ENCODE measurements at places on chromosomes 16 and 17.

GRCh38 chr16:12590963-12591362 is 212.7 kb downstream of the CPPED1 start:
- DNase-seq = no peak

- peak; percentile 41 for DNase-seq
These were observed 23.1 kb upstream of the DNAH17 start for GRCh38 chr17:78600181-78600721.

DNA sequence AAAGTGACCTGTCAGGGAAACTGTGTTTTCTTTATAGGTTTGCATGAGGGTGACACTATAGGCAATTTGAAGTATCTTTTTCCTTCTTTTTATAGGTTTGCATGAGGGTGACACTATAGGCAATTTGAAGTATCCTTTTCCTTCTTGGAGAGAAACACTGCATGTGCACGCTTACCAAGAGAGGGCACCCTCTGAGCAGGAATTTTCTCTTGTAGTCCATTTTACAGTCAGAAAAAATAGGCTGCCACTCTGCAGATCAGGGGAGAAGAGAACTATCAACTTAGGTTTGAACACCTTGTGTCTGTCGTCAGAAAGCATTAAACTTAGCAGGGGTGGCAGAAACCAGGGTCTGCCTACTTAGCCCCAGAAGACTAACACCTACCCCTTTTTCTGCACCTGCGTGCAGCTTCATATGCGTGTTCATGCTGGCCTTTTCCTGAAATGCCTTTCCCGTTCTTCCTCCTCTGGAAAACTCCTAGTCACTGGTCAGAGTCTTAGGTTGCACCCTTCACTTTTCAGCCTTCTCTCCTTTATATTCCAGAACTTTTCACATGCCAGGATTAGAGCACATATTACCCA is 16.4 kb upstream of the SMIM36 start:
- DNase-seq = peak; percentile 38

- peak; percentile 21 for DNase-seq
These were observed 1.2 kb downstream of the DYNLL2 start for GRCh38 chr17:58084317-58084981.

GRCh38 chr16:86768999-86769398 is 190.7 kb downstream of the FOXL1 start:
- no peak for DNase-seq

GRCh38 chr17:33858682-33859081 is 396.4 kb upstream of the CCL2 start:
- no peak for DNase-seq

DNA sequence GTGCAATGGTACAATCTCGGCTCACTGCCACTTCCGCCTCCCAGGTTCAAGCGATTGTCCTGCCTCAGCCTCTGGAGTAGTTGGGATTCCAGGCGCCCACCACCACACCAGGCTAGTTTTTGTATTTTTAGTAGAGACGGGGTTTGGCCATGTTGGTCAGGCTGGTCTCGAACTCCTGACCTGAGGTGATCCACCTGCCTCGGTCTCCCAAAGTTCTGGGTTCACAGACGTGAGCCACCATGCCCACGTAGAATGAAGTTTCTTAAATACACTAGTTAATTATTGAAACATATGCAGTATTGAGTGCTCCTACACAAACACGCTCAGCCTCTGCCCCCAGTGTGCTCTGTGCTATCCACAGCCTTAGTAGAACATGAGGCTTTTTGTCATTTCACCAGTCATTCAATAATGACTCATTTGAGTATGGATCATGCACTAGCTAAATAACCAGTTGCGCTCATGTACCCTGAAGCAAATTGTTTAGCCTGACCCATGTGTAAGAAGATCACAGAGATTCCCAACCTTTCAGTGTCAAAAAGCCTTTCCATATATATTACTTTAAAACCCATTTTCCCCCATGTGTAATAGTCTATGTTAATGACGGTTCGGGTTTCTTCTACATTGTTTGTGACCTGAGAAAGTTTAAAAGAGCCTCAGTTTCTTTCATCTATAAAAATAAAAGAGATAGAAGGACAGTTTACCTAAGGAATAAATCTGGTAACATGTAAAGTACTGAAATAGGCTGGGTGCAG is 49.7 kb downstream of the TUBD1 start:
- peak; percentile 95 for DNase-seq

DNA sequence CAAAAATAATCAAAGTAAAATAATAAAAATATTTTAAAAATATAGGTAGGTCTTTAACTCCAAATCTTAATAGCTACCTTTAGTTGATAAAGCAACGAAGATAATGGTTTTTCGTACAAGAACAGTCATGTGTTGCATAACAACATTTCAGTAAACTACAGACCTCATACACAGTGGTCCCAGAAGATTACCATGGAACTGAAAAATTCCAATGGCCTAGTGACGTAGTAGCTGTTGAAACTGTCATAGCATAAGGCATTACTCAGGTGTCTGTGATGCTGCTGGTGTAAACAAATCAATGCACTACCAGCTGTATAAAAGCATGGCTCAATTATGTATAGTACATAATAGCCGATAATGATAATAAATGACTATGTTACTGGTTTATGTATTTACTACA is 43.9 kb downstream of the CREBBP start:
- DNase-seq = no peak

DNA sequence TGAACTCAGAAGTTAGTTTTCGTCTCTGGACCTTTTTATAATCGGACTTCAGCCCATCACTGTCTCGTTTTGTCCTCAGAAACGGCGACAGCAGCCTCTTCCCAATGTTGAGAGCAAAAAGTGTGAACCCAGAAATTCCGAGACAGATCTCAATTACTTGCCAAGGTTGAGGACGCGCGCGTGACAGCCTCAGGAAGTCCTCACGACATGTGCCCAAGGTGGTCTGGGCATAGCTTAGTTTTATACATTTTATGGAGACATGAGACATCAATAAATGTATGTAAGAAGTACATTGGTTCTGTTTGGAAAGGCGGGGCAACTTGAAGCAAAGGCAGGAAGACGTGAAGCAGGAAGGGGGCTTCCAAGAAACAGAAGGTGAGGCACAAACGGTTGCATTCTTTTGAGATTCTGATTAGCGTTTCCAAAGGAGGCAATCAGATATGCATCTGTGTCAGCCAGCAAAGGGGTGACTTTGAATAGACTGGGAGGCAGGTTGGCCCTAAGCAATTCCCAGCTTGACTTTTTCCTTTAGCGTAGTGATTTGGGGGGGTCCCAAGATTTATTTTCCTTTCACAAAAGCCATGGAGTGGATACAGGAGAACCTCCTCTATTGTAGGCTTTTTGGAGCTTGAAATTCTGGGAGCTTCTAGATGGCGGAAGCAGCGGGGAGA is 583 bp upstream of the ZNF747 start:
- DNase-seq = no peak

- no peak for DNase-seq
These were observed 50.4 kb downstream of the KATNIP start for GRCh38 chr16:27600381-27600780.

- no peak for DNase-seq
These were observed 11.1 kb upstream of the PIK3R5 start for GRCh38 chr17:8976638-8977037.

DNA sequence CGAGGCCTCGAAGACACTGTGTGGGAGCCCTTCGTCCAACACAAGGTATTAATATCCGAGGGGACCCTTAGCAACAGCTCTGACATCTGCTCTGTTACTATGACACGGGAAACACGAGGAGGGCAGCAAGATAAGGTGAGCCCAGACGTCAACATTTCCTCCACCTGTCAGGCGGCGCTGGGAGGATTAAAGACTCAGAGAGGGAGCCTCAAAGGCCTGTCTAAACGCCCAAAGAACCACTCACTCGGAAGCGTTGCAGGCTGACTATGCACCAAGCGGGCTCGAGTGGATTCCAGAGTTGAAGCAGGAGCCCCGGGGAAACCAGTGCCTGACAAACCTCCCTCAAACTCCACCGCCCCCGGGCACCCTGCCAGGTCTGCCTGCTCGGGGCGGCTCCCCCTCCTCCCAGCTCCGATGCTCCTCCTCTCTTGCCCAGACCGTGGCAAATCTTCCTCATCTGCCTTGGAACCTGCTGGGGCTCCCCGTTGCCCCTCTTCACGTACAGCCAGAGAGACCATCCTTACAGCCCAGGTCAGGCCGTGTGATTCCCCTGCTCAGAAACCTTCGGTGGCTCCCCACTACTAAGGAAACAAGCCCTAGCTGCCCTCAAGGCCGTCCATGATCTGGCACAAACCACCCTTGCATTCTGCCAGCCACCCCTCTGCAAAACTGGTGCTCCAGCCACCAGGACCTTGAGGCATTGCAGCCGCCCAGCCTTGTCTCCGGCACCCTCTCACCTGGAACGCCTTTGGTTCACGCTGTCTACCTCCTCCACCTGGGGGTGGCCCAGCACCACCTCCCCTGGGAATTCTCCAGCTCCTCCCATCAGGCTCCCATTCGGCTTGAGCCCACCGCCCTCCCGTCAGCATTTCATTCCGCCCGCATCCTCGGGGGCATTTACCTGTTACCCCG is 16.2 kb downstream of the RPH3AL start:
- no peak for DNase-seq

DNA sequence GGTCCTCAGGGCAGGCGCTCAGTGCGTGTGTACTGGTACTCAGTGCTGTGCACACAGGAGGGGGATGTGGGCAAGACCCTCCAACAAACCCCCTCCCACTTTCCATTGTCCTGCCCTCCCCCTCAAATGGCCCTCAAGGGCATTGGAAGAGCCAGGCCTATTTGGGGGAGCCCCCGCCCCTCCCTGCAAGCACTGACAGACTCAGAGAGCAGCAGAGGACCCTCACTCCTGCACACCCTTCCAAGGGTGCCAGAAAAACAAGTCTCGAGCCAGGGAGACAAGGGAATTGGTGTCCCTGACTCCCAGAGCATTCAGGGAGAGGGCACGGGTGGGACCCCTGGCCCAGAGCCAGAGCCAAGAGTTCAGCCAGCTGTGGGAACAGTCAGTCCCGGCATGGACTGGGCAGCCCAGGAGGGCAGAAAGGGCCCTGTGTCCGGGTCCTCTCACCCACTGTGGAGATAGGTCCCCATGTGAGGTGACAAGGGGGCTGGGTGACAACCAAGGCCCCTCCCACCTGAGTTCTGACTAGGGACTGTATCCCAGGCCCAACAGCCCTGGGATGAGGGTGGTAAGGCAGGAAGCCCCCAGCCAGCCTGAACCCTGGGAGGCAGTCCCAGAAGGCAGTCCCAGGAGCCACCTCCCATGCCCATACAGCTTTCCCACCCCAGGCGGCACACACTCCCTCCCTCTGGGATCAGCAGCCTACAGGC is 12.1 kb upstream of the KRTAP17-1 start:
- no peak for DNase-seq

DNA sequence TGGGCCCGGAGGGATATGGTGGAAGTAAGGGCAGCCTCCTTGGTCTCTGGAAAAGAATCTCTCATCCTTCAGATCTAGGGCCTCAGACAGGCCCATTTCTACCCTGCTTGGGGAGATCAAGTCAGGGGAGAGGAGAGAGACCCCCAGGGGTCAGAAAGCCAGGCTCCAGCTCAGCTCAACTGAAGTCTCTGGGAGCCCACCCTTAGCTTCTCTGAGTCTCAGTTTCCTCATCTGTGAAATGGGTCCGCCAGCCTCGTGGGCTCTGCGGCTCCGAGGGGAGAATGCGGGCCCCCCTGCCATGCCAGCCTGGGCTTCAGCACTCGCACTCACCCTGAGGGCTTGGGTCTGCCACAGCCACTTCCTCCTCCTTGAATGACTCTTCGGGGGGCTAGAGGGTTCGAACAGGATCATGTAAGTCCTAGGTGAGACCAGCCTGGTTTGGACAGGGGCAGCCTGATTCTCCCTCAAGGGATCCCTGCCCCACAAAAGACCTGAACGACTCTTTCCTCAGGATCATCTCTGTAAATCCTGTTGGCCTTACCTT is 6.7 kb downstream of the CNGB1 start:
- DNase-seq = no peak

- no peak for DNase-seq
These were observed 37.4 kb downstream of the ZDHHC7 start for GRCh38 chr16:84973776-84974523.

DNA sequence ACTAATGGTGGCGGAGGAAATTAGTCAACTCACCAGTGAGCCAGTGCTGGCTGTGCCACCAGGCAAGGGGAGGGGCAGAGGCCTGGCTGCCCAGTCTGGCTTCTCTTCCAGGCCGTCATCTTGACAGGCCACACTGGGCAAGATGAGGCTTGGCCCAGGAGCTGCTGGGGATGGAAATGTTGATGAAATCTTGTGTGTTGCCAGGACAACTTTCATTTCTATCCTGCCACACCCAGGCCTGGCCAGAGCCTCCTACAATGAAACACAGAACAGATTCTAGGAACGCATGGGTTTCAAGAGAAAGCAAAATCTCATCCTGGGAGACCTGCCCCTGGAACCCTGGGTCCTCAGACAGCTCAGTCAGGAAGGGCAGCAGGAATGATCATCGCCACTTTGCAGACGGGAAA is 9.3 kb downstream of the HEXIM2 start:
- DNase-seq = no peak

- DNase-seq = no peak
These were observed 6.9 kb downstream of the MLLT6 start for GRCh38 chr17:38711792-38712571.

GRCh38 chr17:66496306-66496705 is 193.9 kb downstream of the PRKCA start:
- no peak for DNase-seq

- no peak for DNase-seq
These were observed 178.0 kb downstream of the WWOX start for GRCh38 chr16:78277321-78278055.

GRCh38 chr16:81882559-81882958 is 103.5 kb downstream of the PLCG2 start:
- DNase-seq = no peak

- no peak for DNase-seq
These were observed 9.0 kb upstream of the SLFN12L start for GRCh38 chr17:35546487-35546886.

- no peak for DNase-seq
These were observed 13.2 kb downstream of the SLC7A5 start for GRCh38 chr16:87855852-87856715.

DNA sequence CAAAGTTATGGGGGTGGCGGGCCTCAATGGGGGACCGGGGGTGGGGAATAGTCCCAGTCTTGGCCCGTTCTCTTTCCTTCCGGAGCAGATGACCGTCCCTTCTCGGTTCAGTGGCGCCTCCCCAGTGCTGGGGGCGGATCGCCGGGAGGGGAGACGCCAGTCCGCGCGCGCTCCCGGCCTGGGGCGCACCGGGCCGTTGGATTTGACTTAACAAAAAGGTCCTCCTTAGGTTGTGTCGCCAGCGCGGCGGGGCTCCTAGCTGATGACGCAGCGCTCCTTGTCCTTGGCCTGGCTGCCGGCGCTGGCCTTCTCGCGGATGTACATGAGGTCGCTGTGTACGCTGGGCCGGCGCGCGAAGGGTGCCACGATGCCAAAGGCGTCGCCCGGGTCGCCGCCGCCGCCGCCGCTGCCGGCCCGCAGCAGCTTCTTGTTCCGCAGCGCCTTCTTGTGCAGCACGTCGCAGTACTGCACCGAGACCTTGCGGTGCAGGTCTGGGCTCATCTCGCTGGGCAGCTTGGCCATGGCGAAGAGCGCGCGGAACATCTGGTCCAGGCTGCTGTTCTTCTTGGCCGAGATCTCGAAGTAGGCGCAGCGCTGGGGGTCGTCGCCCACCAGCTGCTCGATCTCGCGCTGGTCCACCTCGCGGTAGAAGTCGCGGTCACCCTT is 1.2 kb downstream of the RASD1 start:
- no peak for DNase-seq

GRCh38 chr16:86524029-86524428 is 13.7 kb downstream of the FOXF1 start:
- DNase-seq = no peak
